ENCODE measurements at places on chromosomes 6 and 20.

DNA sequence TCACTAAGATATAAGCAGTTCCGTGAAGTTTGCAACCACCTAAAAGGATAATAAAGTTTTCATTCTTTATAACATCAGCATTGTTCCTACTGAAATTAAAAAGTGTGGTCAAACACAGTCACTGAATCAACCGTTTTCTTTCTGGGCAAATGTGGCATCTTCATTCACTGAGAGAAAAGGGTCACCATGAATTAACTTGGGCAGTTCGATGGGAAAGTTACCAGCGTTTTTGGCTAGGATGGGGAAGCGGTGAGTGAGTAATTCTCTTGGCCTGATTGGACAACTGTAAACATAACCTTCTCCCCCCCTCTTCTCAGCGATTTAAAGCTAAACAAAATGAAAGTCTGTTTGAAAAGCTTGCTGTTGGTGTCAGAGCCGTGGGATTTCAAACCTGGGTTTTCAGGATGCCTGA lies 181.8 kb downstream of the SASH1 start:
- DNase-seq = no peak

DNA sequence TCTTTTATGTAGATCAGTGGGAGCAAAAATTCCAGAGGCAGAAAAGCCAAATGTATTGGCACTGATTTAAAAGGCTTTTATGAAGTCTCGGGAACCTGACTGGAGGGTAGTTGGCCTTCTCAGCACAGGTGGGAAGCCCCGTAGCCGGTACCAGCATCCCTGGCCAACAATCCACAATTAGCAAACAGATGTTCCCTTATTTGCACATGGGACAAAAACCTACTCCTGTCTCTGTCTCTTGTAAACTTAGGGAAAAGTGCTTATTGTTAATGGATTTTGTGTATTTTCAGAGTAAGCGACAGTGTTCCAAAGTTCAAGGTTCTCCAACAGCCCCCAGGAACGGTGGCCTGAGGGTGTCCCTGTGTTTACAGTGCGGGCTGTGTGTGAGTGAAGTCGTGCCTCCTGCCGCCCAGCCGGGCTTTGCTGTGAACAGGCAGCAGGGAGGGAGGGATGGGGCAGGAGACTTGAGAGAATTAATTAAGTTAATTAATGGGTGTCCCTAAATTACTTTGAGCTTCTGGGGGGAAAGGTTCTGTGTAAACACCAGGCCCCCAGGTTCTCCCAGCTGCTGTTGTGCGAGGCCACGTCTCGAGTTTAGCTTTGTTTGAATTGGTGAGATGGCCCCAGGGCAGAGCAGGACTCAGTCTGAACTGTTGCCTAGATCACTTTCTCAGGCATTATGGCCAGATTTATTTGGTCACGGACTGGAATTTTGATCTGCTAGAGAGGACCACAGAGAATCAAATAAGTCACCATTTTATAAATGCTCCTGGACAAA lies 3.9 kb downstream of the SYNJ2 start:
- no peak for DNase-seq

- no peak for DNase-seq
Observed at GRCh38 chr20:36367907-36368799, 62.0 kb downstream of the DLGAP4 start.

DNA sequence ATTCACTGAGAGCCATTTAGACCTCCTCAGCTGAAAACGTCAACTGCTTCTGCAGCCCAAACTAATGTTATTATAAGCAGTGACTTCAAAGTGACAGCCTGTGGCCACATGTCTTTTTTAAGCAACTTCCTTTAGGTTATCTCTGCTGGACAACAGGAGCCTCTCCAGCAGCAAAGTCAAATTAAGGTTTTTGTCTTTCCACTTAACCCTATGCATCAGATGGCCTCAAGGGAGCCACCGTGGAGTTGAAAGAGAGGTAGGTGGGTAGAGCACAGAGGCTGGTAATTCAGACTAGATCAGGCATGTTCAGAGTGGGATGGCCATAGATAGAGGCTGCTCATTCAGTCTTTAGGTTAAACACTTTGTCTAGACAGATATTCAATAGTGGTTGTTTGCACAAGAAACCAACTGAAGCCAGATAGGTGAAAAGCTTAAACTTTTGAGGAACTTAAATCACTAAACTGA lies 300.6 kb upstream of the ECI2 start:
- no peak for DNase-seq

DNA sequence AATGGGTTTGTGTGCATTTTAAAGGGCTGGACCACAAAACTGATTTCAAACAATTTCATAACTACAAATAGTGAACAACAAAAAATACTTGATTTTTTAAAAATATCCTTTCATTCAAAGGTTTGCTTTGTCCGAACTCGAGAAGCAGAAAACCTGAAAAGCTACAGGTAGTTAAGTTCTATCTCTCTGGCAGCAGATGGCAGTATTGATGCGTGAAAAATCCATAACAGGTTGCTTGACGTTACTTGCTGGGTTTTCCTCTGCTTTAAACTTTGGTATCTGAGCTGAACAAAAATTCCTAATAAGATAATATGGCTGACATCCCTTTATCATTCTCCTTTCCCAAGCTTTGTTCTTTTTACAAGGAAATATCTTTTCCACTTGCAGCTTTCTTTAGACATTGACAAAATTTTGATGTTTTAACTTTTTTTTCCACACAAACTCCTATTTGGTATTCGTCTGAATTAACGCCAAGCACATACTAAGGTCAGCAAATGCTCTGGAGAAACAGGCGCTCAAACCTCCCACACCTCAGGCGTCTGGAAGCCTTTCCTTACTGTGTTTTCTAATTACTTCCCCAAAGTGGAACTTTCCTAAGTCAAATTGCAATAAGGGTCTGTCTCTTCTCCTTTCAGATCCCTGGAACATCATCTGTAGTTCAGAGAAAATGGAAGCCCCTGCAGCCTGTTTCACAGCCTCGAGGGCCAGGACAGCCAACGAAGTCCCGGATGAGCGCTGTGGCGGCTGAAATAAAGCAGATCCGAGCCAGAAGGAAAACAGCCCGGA lies 50.3 kb upstream of the GFRAL start:
- peak; percentile 45 for DNase-seq

DNA sequence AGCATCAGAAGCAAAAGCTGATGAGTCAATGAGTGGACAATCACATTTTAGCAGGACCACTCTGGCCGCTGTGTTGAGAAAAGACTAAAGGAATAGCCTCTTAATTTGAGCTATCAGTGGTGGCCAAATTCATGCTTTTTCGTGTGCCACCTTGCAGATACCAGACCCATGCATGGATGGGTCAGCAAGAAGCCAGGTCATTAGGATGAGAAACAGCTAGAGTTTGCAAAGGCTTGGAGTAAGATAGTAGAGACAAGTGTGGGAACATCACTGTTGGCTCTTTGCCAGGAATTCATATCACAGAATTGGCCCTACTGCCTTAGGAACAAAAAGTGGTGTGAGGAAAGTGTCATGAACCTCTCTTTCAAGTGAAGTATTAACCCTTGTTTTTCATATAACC lies 25.5 kb downstream of the MRAP2 start:
- no peak for DNase-seq

Data from HTR-8/SVneo (cell line).